ENCODE measurements at places on chromosomes 6 and 20. TPM values are rescaled to one million over a fixed set of nuclear protein-coding genes. Genes with fewer than 3 reads are reported as not detected.

DNA sequence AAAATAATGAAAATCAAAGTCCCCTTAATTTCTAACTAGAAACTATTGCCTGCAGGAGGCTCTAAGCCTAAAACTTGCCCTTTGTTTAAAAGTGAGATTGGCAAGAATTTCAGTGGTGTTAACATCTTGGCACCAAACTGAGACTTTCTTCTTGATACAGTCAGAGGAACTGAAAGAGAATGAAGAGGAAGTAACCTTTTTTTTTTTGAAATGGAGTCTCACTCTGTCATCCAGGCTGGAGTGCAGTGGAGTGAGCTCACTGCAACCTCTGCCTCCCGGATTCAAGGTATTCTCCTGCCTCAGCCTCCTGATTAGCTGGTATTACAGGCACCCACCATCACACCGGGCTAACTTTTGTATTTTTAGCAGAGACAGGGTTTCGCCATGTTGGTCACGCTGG lies 3.6 kb downstream of the DOP1A start:
- DNase-seq, result no peak

DNA sequence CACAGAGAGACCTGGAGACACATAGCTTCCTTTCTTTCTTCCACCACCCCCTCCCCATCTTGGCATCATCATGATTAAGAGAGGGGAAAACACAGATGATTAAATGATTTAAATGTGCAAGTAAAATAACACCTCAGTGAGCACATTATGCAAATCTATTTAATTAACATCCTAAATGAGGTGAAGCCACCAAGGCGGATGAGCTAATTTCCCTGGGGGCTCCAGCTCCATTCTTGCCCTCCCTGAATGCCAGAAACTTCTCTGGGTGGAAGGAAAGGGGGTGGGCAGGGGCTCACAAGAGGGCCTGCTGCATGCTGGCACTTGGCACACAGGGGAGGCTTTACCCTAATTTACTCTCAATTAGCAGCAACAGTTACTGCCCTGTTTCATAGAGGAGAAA lies 32.5 kb upstream of the TGM2 start:
- no peak for DNase-seq

- no peak for DNase-seq
Measured at GRCh38 chr6:1043458-1043836, 268.5 kb upstream of the FOXQ1 start.

DNA sequence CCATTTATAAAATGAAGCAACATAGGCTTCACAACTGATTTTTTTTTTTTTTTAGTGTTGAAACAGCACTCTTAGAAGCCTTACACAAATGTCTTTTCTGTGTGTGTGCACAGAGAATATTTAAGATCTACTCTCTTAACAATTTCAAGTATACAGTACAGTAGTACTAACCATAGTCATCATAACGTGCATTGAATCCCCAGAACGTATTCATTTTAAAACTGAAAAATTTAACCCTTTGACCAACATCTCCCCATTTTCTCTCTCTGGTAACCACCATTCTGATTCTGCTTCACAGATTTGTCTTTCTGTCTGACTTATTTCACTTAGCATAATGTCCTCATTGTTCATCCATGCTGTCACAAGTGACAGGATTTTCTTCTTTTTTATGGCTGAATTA lies 475.6 kb downstream of the RFPL4B start:
- DNase-seq, result no peak

- no peak for DNase-seq
Measured at GRCh38 chr20:7828437-7828836, 111.8 kb downstream of the HAO1 start.

GRCh38 chr6:33851959-33852358 lies 48.2 kb upstream of the MLN start:
- DNase-seq, result no peak

- peak; percentile 51 for DNase-seq
Measured at GRCh38 chr20:17568972-17569521, 828 bp upstream of the DSTN start.

DNA sequence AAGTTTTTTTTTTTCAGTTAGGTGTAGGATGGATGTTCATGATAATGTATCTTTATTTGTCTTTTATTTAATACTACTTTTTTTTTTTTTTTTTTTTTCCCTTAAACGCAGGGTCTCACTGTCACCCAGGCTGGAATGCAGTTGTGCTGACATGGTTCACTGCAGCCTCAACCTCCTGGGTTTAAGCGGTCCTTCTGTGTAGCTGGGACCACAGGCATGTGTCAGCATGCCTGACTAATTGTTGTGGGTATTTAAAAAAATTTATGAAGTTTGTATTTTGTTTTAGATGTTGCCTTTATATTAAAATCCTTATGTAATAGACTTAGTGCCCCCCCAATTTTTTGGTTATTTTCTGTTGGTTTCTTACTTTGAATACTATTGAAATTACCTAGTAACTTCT lies 42.6 kb downstream of the NCOA3 start:
- DNase-seq, result no peak

DNA sequence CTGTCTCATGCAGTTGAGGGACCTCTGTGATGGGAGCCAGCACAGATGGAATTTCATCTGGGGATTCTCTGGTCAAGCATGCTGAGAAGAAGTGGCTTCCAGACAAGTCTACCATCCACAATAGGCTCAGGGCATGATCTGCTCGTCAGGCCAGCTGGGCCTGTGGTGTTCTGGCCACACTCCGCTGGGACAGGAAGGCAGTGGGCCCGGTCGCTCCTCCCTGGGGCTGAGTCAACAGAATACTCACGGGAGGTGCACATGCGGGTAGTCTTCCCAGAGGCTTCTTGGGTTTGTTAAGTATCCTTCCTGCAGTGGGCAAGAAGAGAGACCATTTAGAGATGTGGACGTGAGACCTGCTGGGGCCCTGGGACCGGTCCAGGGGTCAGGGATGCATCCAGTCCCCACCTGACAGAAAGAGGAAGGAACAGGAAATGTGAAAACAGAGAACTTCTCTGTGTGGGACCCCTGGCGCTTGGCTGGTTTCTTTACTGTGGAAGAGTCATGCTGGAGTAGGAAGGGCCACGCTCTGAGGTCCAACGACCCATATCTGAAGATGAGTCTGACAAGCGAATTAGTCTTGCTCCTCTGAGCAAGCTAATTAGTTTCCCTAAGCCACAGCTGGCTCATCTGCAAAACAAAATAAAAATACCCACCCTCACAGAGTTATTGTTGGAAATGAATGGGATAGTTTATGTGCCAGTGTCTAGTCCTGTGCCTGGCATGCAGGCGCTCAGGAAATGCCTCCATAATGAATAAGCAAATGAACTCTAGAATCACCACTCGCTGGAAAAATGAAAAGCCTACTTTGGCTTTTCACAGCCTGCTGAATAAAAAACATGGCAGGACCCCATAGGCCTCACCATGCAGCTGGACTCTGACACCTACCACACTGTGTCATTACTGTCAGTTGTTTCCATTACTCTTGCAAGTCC lies 67.3 kb downstream of the TRAM2 start:
- DNase-seq, result no peak

GRCh38 chr6:76742919-76743318 lies 670.5 kb upstream of the IMPG1 start:
- no peak for DNase-seq

DNA sequence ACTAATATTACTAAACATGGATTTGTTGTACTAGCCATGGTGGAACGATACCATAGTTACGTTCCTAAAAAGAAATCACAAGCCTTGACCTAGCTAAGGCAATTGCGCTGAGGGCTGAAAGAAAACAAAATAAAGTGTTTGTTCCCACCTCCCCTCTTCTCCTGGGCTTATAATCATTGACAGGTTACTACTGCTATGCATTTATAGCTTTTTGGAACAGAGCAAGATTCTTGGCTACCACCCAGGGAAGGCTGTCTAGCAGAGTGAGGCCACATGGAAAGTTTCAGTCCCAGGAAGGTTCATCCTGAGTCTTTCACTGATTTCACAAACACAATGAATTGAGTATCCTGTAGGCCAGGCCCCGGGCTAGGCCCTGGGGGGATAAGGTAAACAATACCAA lies 84.6 kb downstream of the TMEM170B start:
- no peak for DNase-seq

GRCh38 chr20:54559890-54560289 lies 84.5 kb downstream of the DOK5 start:
- no peak for DNase-seq

GRCh38 chr6:99467509-99468106 lies 42.5 kb upstream of the PNISR start:
- DNase-seq, result no peak

- peak; percentile 8 for DNase-seq
Measured at GRCh38 chr6:55023230-55023629, 151.1 kb upstream of the HCRTR2 start.

DNA sequence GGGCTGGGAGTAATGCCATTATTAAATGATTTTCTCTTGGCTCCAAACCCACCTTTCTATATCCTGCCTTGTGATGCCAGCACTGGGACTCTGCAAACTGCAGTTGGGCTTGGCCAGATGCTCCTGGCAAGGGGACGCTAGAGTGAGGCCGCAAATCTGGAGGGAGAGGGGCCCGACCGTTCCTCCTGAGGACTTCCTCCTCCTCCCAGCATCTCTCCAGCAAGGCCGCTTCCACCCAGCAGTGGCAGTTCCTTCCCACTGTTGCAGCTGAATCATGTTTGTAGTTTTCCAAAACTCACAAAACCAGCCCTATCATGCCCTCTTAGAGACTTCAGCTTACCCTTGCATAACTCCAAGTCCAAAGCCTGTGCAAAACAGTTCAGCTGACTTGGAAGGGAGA lies 244.4 kb downstream of the FOXA2 start:
- DNase-seq, result no peak

DNA sequence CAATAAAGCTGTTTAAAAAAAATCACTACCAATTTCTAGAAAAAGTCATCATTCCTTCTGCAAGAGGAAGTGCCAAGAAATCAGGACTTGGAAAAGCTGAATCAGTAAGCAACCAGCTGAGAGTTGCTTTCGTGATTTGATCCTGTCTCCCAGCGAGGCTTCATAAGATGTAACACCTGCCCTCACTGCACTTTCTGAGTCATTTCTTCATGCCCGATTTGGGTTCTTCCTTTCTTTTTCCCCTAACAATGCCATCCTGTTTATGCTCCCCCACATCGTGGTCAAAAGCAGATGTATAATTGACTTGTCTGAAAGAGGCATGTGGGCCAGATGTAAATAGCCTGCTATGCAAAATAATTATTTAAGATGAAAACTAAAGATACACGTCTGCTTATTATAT lies 52.1 kb downstream of the RIPOR2 start:
- DNase-seq, result no peak

- no peak for DNase-seq
Measured at GRCh38 chr6:116074732-116075390, 14.2 kb upstream of the FRK start.

- no peak for DNase-seq
Measured at GRCh38 chr6:90790058-90790457, 203.2 kb upstream of the MAP3K7 start.

DNA sequence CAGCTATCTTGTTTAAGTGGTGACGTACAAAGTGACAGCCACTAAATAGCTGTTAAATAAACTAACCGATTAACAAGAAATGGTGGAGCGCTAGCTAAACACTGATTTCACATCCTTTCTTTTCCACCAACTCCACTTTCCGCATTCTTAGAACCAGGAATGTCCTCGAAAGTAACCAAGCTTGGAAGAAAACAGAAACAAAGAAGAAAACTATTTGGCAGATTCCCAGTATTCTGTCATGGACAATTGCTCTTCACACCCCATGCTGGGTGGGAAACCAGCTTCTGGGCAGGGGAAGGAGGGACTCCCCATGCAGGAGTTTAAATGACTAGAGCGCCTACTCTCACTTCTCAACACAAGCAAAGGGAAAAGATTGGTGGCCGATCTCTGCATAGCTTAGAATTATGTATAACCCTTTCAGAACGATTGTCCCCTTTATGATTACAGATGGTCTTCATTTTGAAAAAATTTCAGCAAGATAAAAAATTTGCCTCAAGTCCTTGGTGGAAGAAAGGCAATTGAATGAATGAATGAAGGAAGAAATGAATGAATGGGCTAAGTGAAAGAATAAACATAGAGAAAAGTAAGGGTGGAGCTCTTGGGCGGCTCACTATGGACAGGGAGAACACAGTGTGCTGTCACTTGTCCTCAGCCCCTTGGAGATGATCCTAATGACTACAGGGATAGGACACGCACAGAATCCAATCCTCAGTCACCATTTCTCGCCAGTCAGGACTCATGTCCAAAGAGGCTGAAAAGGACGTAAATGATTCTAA lies 148.7 kb upstream of the NEDD9 start:
- DNase-seq, result no peak

- DNase-seq, result no peak
Measured at GRCh38 chr6:139145661-139146060, 10.8 kb downstream of the HECA start.

GRCh38 chr6:14292119-14292518 lies 174.5 kb downstream of the CD83 start:
- DNase-seq, result no peak

GRCh38 chr6:20211941-20212391 lies 303 bp downstream of the MBOAT1 start:
- peak; percentile 27 for DNase-seq

DNA sequence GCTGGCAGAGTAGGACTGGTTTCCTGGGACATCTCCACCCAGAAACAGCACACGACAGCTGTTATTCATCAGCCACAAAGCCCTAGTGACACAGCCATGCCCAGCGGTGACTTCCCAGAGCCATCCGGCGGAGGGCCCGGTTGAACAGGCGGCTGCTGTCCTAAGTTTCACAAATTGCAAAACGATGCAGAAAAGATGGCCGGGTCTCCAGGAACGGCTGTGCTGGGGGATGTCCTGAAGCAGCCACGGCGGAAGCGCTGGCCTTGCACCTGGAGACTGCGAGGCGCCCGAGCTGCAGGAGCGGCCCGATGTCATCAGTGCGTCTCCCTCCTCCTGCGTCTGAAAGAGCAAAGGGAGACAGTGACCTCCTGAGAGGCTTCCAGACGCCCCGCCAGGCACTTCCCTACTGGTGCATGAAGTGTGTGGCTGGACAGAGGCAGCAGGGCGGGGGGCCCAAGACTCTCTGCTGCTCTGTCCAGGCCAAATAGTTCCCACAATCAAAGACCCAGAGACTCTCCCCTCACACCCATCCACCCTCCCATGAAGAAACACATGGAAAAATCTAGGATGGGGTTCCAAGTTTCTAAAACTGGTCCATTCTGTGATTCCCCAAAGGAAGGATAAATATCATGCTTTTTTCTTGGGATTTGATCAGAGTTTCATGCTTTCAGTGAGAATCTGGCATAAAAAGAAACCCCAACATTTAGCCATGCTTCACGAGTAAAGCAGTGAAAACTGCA lies 44.0 kb downstream of the SSR1 start:
- DNase-seq, result no peak

Gene PRSS16
- total RNA-seq, result 0.69 TPM

Gene CENPW
- total RNA-seq, result 1.0 TPM

Gene GSTA1
- not detected for total RNA-seq

Gene TRMT6
- total RNA-seq, result 8.1 TPM

Gene PROCR
- 0.61 TPM for total RNA-seq

Gene UST
- 1.9 TPM for total RNA-seq

Gene COL9A3
- total RNA-seq, result not detected

Gene TRDN
- not detected for total RNA-seq

Gene PLCB1
- 5.6 TPM for total RNA-seq

Gene BEND6
- total RNA-seq, result not detected

Gene TSPYL4
- 35.9 TPM for total RNA-seq

Gene CTCFL
- total RNA-seq, result not detected
